Stimulated activated CD4-positive, alpha-beta T cell treated with anti-CD3 and anti-CD28 coated beads, TNF-alpha, amount 100 ng/mL, for 1 hour (primary cell): ENCODE measurements at places on chromosomes 7 and 10.

- DNase-seq = no peak
Measured at GRCh38 chr7:49703337-49703736, 70.1 kb upstream of the VWC2 start.

DNA sequence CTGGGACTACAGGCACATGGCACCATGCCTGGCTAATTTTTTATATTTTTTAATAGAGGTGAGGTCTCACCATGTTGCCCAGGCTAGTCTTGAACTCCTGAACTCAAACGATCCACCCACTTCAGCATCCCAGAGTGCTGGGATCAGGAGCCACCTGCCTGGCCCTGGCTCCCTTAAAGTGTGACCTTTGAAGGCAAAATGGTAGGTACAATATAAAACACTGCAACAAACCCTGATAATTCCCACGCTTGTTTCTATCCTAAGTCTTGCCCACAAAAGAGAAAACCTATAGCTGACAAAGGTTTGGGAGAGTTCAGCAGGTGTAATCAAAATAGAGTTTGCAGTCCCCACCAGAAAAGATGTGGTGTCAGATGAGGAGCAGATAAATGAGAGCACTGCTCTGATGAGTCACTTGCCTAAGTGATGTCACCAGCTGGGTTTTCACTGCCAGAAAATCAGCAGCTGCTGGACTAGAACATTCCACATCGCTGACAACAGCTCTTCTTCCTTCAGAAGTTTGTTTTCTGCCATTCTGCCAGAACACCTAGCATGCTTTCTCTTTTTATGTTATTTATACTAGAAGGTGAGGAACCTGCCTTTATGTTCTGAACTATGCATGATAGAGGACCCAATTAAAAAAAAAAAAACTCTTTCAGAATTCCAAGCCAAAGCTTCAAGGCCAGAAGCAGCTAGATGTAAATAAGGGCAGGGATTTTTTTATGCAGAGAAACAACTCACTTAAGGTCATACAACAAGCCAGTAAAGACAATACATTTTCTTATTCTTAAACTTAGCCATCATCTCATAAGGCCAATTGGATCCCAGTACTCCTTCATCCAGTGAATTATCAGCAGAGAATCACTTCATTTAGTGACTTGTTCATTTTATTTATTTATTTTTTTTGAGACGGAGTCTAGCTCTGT lies 18.0 kb downstream of the PURB start:
- DNase-seq = no peak

- no peak for DNase-seq
Measured at GRCh38 chr10:78267598-78267997, 233.9 kb downstream of the RPS24 start.

GRCh38 chr7:135169964-135170273 lies 588 bp downstream of the CYREN start:
- DNase-seq = no peak

- DNase-seq = no peak
Measured at GRCh38 chr7:32958046-32959025, 1.1 kb downstream of the FKBP9 start.

- DNase-seq = no peak
Measured at GRCh38 chr7:111103678-111104274, 12.8 kb downstream of the LRRN3 start.

- DNase-seq = no peak
Measured at GRCh38 chr7:12066004-12066403, 145.1 kb upstream of the TMEM106B start.

DNA sequence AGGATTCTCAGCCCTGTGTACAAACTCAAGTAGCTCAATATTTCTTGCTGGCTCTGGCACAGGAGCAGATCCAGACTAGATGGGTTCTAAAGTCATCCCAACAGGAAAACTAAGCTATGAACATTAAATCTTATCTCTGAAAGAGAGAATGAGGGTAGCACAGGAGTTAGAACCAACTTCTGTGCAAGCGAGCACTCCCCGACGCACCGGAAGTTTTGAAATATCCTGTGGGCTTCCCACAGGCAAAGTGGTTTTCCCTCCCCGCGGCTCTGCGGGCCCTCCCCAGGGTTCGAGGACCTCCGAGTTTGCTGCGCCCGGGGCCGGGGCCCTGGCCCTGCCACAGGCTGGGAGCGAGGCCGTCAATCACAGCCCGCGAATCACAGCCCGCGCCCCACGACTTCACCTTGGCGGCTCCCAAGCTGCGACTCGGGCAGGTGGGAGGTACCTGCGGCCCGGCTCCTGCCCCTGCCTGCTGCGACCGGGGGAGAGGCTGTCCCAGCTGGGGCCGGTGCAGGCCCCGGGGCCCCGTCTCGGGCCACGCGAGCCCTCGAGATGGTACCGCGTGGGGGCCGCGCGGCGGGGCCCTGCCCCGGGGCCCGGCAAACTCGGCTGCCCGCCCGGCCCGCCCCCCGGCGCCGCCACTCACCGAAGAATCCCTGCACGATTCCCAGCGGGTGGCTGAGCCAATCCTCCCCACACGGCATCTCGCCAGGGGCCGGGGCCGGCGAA lies 598 bp downstream of the MCMBP start:
- DNase-seq = peak; percentile 13

GRCh38 chr10:105183536-105183935 lies 542.4 kb downstream of the SORCS3 start:
- no peak for DNase-seq

DNA sequence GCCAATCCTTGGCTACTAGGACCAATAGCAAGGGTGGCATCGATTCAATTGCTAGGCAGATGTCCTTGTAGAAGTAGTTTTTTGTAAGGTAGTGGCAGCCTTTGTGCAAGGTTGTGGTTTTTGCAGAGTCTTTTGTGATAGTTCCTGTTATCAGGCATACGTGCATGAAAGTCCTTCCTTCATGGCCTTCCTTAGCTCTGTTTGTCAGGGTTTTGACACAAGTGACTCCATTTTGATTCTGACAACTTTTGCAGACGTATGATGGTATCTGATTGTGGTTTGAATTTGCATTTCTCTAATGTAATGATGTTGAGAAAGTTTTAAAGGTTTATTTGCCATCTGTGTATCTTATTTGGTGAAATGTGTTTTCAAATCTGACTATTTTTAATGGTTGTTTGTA lies 71.8 kb upstream of the SYPL1 start:
- no peak for DNase-seq

- DNase-seq = no peak
Measured at GRCh38 chr10:71771204-71771603, 2.1 kb downstream of the VSIR start.

GRCh38 chr10:95268438-95268837 lies 22.4 kb downstream of the PDLIM1 start:
- no peak for DNase-seq

DNA sequence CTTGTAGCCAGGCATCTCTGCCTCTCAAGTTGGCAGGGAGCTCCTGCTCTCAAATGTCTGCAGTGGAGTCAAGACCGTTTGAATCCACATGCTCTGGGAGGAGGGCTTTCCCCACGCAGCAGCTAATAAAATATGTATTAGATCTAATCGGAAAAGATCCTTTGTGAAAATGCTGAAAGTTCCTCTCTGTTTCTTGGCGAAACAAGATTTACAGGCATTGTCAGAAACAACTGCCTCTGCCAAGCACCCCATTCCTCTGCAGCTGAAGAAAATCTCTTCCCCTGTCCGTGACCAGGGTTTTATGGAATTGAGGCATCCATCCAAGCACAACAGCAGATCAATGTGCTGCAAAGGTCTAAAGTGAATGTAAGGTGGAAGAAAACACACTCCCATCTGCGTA lies 165.8 kb downstream of the TCERG1L start:
- no peak for DNase-seq

DNA sequence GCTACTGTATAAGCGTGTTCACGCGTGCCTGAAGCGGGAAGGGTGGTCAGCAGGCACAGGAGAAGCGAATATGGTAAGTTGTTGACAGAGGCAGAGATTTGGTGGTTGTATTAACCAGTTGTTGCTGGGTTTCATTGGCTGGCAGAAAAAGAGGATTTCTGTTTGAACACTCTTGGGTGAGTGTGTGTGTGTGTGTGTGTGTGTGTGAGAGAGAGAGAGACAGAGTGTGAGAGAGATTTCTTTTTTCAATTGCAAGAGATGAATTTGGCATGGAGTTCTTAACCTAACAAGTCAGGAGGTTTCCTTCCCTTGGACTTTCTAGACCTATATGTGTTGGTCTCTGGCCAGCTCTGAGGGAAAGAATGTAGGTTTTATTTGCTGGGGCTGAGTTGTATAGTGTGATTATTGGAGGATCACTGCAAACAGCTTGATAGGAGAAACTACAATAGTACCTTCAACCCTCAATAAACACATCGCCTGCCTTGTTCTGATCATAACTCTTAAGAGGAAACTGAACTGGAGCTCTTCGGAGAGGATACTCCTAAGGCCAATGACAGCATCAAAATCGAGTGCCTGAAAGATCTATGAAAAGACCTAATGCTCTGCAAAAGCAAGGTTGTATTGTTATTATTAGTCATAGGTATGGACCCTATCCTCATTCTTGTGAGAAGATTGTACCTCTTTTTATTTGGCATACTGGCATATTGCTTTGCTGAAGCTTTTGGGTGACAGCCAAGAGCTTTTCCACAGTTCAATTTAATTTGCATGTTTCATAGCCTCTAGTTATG lies 1.2 kb downstream of the MCU start:
- no peak for DNase-seq

DNA sequence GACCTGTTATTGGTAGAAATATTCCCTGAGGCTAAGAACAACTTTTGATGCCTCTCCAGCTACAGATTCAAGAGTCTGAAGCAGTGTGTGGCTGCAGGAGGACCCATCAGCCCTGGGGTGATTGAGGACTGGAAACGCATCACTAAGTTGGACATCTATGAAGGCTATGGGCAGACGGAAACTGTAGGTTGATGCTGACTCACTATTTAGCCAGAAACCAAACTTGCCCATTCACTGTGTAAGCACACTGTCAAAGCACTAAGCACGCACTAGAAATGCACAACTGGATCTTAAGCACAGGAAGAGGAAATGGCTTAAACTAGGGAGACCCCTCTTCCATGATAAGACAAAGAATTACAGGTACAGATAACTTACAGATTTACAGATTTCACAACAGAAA lies 20.8 kb downstream of the ACSM6 start:
- no peak for DNase-seq

GRCh38 chr7:106068986-106069385 lies 43.1 kb downstream of the SYPL1 start:
- no peak for DNase-seq

DNA sequence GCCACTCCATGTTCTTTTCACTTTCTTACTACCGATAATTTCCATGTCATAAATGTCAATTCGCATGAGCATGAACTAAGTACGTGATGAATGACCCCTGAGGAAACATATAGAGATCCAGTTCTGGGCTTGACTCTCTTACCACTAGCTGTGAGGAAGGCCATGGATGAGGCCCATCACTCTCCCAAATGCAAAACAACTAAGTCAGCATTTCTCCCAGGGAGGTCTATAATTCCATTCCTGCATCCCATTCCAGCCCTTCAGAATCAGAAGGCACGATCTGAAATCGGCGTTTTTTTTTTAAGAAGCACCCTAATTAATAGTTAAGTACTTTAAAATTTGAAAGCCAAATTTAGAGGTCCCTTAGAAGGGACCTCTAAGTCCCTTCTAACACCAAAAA lies 116.5 kb downstream of the CABCOCO1 start:
- DNase-seq = no peak

DNA sequence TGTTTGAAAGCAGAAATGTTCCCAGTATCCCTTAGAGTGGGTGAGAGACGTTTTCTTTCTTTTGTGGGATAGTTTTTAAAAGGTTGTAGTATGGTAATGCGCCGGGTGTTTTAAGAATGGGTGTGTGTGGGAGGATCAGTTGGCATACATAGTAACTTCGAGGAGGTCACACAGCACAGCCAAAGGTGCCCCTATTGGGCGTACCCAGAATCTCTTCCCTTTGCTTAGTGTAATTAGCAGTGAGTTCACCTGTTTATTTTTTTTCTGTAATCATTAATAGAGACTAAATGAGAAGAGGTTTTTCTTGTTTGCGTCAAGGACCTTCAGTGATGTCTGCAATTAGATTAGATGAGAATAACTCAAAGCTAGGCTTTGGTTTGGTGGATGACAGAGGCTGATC lies 1.5 kb downstream of the PLEKHA8 start:
- no peak for DNase-seq

- no peak for DNase-seq
Measured at GRCh38 chr7:101733713-101734475, 83.5 kb upstream of the CUX1 start.

- DNase-seq = no peak
Measured at GRCh38 chr7:4948402-4948801, 10.6 kb downstream of the MMD2 start.

- DNase-seq = no peak
Measured at GRCh38 chr7:154906201-154906600, 96.7 kb downstream of the PAXIP1 start.

GRCh38 chr7:73489976-73490375 lies 32.1 kb downstream of the BAZ1B start:
- no peak for DNase-seq

GRCh38 chr7:64574540-64575099 lies 11.7 kb upstream of the ZNF680 start:
- no peak for DNase-seq

DNA sequence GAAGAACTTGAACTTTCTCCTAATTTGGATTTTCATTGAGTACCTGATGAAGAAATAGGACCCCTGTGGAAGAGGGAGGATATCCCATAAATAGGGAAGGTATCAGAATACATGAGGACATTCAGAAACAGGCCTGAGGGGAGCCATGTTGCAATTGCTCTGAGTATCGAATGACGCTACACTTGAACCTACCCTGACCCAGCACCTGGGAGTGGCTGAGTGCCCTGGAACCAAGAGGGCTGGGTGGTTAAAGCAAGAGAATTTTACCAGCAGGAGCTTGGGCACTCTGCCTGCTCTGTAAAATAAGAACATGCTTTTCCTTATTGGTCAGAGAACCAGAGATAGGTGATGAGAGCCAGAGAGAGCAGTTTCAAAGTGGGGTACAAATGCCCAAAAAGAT lies 7.2 kb downstream of the NEUROD6 start:
- DNase-seq = no peak
